Gastrocnemius medialis (tissue), 4 donors: ENCODE measurements at places on chromosomes 6 and 20. TPM values are rescaled to one million over a fixed set of nuclear protein-coding genes. Genes with fewer than 3 reads are reported as not detected.

RNASET2 gene
- 7.8 TPM for total RNA-seq

OXT gene
- total RNA-seq, result not detected

CD83 gene
- 0.72 TPM for total RNA-seq

BTN1A1 gene
- not detected for total RNA-seq

FAM217A gene
- total RNA-seq, result not detected

PPP1R16B gene
- 0.66 TPM for total RNA-seq

MMUT gene
- 16.9 TPM for total RNA-seq

SLC17A1 gene
- not detected for total RNA-seq

BCKDHB gene
- total RNA-seq, result 4.7 TPM

TOMM6 gene
- total RNA-seq, result 186 TPM

KHDRBS2 gene
- total RNA-seq, result not detected

SEMG1 gene
- total RNA-seq, result not detected

NFATC2 gene
- 1.6 TPM for total RNA-seq

TRAPPC3L gene
- not detected for total RNA-seq

FERMT1 gene
- not detected for total RNA-seq

FAM83C gene
- not detected for total RNA-seq

OARD1 gene
- 20.2 TPM for total RNA-seq

HSPA1L gene
- total RNA-seq, result 7.1 TPM

ADA gene
- total RNA-seq, result 2.2 TPM

ADGRF4 gene
- 0.07 TPM for total RNA-seq

HNF4A gene
- total RNA-seq, result 0.29 TPM

SLC22A16 gene
- not detected for total RNA-seq

GUCA1A gene
- total RNA-seq, result not detected

DUSP15 gene
- total RNA-seq, result not detected

LRFN2 gene
- not detected for total RNA-seq

TFAP2D gene
- total RNA-seq, result not detected

STAU1 gene
- total RNA-seq, result 61.4 TPM

SLC17A2 gene
- not detected for total RNA-seq

RWDD2A gene
- total RNA-seq, result 1.4 TPM

SLC44A4 gene
- total RNA-seq, result not detected

TAGAP gene
- not detected for total RNA-seq

CEP85L gene
- total RNA-seq, result 15.6 TPM

SPTLC3 gene
- total RNA-seq, result 0.46 TPM

LY6G5C gene
- not detected for total RNA-seq

LRP11 gene
- total RNA-seq, result 19.8 TPM

DNMT3B gene
- total RNA-seq, result 0.36 TPM

ATP9A gene
- 24.6 TPM for total RNA-seq

WFDC10B gene
- total RNA-seq, result not detected

SYCP2 gene
- total RNA-seq, result 0.51 TPM

NRSN1 gene
- not detected for total RNA-seq

RAET1L gene
- total RNA-seq, result not detected

DYNLT2 gene
- 0.23 TPM for total RNA-seq

GHRH gene
- total RNA-seq, result not detected

ZCCHC3 gene
- 9.4 TPM for total RNA-seq

ENPP5 gene
- 26.8 TPM for total RNA-seq

HIVEP1 gene
- 9.9 TPM for total RNA-seq

SIRPB1 gene
- total RNA-seq, result not detected

SLC17A9 gene
- 1.0 TPM for total RNA-seq

PI16 gene
- total RNA-seq, result 3.0 TPM
